Endothelial cell of umbilical vein (primary cell): ENCODE measurements at places on chromosomes 5 and 9. TPM values are rescaled to one million over a fixed set of nuclear protein-coding genes. Genes with fewer than 3 reads are reported as not detected.

Gene CDO1
- 1.3 and 1.7 TPM in 2 replicates for total RNA-seq

Gene DMRT1
- 0.20 TPM in 1 of 2 replicates, not detected in the other for total RNA-seq

Gene COL5A1
- 164 and 175 TPM in 2 replicates for total RNA-seq

Gene ADAMTSL1
- total RNA-seq, result 16.9 and 18.4 TPM in 2 replicates

Gene CCDC192
- total RNA-seq, result not detected in 2 replicates

Gene SLC36A3
- not detected in 2 replicates for total RNA-seq

Gene TAF1L
- total RNA-seq, result not detected in 2 replicates

Gene KIAA0825
- 1.1 and 1.3 TPM in 2 replicates for total RNA-seq

Gene PCDHB14
- 0.55 and 1.0 TPM in 2 replicates for total RNA-seq

Gene TRIO
- total RNA-seq, result 242 and 248 TPM in 2 replicates

Gene CTSV
- 0.83 and 1.3 TPM in 2 replicates for total RNA-seq

Gene DBN1
- total RNA-seq, result 310 and 336 TPM in 2 replicates

Gene CMYA5
- total RNA-seq, result 0.09 and 0.20 TPM in 2 replicates

Gene CAPSL
- total RNA-seq, result not detected in 2 replicates

Gene TEX48
- total RNA-seq, result not detected in 2 replicates

Gene GABRA6
- total RNA-seq, result not detected in 2 replicates

Gene GNA14
- total RNA-seq, result 3.0 and 3.3 TPM in 2 replicates

Gene GAS1
- 0.15 and 0.18 TPM in 2 replicates for total RNA-seq

Gene ZNF883
- not detected in 2 replicates for total RNA-seq

Gene IFNA16
- total RNA-seq, result not detected in 2 replicates

Gene AGGF1
- 16.1 and 19.9 TPM in 2 replicates for total RNA-seq

Gene PROB1
- total RNA-seq, result 1.9 and 2.4 TPM in 2 replicates

Gene TAL2
- total RNA-seq, result not detected in 2 replicates

Gene LHFPL2
- total RNA-seq, result 26.8 and 36.3 TPM in 2 replicates

Gene NUTM2G
- not detected in 2 replicates for total RNA-seq

Gene NKD2
- total RNA-seq, result not detected in 2 replicates

Gene MRPS2
- 48.0 and 50.8 TPM in 2 replicates for total RNA-seq

Gene ZNF618
- 60.6 and 80.3 TPM in 2 replicates for total RNA-seq

Gene AK8
- 0.32 TPM in 1 of 2 replicates, not detected in the other for total RNA-seq

Gene PRRT1B
- total RNA-seq, result not detected in 2 replicates

Gene PHYHD1
- 0.30 and 1.8 TPM in 2 replicates for total RNA-seq

Gene OSMR
- 12.8 and 19.7 TPM in 2 replicates for total RNA-seq
